ENCODE measurements at places on chromosomes 1 and 21.

DNA sequence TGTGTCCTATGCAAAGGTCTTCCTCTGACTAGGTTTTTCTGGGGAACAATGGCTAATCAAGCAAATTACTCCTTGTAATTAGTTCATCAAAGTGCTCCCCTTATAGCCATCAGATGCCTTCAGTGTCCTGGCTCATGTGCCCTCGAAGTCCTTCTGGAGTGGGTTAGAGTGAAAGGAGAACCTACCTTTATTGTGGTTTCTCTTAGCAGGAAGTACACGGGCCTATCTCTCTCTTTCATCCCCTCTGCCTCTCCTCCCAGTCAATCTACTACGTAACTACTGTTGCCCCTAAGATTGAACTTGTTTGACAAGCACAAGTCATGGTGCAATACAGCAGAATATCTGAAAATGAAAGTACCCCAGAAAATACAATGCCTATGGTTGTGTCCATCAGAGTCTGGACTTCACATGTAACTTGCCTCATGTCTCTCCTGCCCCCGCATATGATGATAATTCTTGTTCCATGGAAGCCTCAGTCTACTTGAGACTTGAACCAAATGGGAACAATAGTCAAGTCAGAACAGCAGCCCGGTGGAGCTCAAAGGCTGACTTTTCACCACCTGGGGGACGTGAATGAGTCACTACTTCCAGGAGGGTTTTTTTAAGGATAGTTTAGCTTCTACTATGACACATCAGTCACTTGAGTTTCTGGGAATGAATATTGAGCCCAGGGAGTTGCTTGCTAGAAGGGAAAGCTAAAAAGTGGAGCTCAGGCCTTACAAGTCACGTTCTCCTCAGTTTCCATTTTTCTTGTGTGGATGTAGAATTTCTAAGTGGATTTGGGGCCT, 243.6 kb downstream of the TNR start:
- DNase-seq = no peak

GRCh38 chr21:34722684-34723300, 54.0 kb downstream of the CLIC6 start:
- DNase-seq = no peak

DNA sequence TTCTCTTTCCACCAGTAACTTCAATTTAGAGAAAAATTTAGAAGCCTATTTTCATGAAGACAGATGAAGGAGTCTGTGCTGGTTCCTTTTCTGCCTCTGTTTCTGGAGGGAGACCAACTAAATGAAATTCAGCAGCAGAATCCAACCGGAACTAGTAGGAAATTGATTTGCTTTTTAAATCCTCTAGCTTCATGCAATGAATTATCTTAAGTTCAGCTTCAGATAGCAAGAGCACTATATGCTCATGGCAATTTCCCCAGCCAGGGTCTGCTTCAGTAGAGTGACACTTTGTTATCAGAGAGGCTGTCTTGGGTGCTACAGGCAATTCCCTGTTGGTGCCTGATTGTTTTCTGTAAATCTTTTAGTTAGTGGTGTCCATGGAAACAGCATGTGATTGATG, 189.7 kb downstream of the SLC35F3 start:
- no peak for DNase-seq

GRCh38 chr1:228961511-228961910, 226.2 kb downstream of the RHOU start:
- no peak for DNase-seq

DNA sequence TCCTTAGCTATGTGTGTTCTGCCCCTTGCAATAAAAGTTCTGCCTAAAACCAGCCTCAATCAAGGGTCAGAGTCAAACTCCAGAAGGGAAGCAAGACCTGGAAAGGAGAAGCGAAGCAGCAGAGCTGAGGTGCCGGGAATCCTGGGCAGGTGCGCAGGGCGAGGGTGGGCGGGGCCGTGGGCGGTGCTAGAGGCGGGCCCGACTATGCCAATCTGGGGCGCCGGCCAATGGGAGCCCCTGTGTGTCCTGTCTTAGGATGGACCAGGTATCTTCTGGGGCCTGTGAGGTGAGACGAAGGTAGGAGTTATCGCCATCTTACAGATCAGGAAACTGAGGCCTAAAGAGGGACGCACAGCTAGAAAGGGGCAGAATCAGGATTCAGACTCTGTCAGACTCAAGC, 120.3 kb downstream of the PTPRU start:
- DNase-seq = no peak

DNA sequence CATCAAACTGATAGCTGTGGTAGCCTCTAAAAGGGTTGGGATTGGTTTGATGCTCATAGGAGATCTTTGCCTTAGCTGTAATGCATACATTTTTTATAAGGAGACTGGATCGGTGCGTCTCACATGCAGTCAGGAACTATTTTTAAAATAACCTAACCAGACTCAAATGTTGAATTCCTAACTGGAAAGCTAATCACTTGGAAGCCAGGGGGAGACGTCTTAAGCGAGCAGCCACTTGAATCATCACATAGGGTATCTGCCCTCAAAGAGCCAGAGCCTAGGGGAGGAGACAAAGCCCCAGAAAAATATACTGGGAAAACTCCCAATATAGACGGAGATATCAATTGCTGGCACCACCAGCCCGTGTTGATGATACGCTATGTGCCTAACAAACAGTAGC, 61.7 kb upstream of the PUM1 start:
- DNase-seq = no peak

DNA sequence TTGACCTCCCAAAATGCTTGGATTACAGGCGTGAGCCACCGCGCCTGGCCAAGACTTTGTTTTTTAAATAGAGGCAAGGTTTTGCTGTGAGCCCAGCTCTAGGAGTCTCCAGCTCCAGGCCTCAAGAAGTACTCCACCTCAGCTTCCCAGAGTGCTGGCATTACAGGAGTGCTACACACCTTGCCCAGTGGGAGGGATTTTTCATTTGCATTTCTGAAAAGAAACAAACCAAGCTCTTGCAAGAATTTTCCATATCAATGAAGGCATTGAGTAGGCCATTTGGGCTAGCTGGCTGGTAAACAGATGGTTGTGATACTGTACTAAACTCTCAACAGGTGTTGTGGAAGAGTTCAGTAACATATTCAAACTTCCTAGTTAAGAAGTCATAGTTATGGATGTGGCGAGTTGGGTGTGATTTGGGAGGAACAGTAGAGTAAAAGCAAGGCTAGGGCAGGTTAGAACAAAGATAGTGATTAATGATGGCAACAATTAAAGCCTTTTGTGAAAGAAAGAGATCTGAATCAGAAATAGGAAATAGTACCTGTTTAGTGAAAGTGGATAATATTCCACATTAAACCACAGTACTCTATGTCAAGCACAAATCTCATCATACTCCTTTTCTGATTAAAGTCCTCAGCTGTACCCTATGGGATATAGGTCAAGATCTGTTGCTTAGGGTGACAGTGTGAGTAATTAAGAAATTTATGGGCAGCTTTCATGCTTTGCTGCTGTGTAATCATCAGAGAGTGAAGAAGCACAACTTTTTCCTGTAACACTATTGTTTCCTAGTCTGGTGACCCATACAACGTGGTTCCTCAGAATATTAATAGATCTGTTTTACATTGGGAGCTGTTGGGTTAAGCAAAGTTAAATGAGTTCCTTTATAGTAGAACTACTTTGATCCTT, 10.7 kb downstream of the AKIRIN1 start:
- no peak for DNase-seq
